ENCODE measurements at places on chromosomes 7 and 10.

DNA sequence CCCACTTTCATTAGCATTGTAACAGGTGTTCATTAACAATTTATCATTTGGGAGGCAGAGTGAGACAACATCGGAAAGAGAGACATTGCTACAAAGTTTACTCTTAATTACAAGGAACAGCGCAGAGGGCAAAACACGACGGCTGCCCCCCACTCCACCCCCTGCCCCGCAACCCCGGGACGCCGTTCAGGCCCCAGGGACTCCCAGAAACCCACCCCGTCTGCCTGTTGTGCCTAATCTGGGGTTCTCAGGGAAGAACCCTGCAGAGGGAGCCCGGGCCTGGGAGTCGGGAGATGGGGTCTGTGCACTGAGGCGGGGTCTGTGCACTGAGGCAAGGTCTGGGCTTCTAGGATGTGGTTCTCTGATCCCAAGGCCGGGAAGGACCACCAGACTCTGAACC is 25.2 kb downstream of the UNCX start:
- DNase-seq, result no peak

GRCh38 chr7:17030559-17030958 is 148.8 kb upstream of the AGR3 start:
- DNase-seq, result no peak

GRCh38 chr10:69892406-69892805 is 90.7 kb downstream of the COL13A1 start:
- DNase-seq, result no peak

DNA sequence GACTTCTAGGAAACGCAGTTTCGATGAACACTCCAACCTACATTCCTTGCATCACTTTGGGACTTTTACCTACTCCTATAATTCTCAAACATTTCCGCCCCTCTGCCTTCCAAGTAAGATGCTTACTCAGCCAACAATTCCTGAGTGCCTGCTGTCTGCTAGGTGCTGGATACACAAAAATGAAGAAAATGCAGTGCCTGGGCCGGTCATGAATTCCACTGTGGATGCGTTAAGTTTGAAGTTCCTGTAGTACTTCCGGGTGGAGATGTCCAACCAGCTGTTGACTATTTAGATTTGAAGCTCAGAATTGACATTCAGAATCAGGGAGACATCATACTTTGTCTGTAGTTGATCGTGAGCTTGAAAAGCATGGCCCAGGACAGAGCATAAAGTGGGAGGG is 89.2 kb downstream of the LYZL1 start:
- no peak for DNase-seq

GRCh38 chr7:129530795-129531391 is 28.6 kb downstream of the SMKR1 start:
- DNase-seq, result peak; percentile 91

DNA sequence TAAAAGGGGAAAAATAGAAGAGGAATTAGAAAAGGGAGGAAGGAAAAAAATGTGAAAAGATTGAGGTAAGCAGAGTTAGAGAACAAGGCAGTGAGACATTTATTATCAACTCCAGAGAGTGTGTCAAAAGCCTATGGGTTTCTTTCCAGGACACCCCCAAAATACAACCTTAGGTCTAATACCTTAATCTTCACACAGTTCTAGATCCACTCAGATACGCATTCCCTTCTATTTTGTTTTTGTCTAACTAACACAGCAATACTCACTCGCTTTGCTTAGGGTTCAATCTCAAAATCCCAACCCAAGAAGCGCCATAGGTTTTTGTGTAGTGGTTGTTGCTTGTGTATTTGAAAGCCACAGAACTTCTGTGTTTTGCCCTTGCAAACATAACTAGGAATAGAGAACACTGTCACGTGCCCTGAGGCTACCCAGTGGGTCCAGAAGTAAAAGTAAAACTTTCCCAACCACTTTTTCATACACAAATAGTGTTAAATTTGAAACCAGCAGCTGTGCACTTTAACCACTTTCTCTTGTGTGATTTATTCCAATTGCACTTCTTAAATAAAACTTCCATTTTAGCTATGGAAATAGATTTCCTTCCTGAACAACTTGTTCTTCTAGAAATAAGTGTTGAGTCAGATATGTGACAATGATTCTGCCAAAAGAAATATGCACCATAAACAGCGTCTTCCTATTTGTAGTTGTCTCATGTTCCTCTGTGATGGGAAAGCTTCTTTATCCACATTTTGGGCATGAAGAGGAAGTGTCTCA is 414.7 kb upstream of the GHITM start:
- DNase-seq, result no peak

GRCh38 chr10:94370501-94370900 is 7.8 kb upstream of the NOC3L start:
- no peak for DNase-seq

- DNase-seq, result no peak
Measured at GRCh38 chr7:2022021-2022409, 210.7 kb downstream of the MAD1L1 start.

DNA sequence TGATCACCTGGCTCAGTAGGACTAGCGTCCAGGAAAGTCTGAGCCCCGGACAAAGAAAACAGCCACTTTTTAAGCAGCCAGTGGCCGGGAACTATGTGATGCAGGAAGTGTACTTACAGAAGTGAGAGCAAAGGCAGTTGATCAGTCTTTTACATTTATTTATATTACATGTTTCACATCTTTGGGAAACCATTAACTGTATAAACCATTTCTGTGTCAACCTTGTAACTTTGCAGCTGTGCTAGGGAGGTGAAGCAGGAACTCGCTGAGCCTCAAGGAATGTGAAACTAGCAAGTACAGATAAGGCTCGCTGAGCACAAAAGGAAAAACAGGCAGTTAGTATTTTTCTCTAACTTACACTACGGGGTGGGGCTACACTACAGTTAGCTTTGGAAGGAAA is 39.9 kb upstream of the HECW1 start:
- DNase-seq, result no peak

- DNase-seq, result no peak
Measured at GRCh38 chr10:6140965-6141295, 52.1 kb downstream of the RBM17 start.

DNA sequence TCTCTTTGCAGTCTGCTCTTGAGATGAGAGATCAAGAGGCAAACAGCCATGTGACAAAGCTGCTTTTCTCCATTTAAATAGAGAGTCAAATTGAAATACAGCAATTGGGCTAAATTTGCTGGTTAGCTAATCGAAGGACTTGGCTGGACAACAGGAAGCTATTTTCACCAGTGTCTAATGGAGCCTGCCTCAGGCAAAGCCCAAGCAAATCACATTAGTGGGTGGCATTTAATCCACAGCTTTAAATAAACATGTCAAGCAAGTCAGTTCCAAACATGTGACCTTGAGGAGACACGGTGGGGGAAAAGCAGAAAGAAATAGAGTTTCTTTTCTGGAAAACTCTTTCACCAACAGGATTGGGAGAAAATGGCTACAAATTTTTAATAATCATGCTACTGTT is 180.5 kb upstream of the AOAH start:
- DNase-seq, result no peak

DNA sequence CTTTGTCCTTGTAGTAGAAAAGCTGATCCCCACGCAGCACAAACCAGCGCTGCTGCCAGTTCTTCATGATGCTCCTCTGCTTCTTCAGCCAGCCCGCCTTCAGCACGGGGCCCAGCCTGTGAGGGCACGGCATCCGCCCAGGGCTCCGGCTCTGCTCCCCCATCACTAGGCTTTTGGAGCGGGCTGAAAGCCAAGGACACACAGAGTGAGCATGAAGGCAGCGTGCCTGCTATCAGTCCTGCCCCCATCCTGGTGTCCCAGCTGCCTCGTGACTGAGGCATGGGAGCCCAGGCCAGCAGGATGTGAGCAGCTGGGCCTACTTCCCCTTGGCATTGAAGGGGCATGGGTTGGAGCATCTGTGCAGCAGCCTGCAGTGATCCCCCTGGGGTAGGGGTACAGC is 21.9 kb downstream of the ARHGAP22 start:
- no peak for DNase-seq

GRCh38 chr7:148121401-148121800 is 469.2 kb upstream of the C7orf33 start:
- DNase-seq, result no peak

- no peak for DNase-seq
Measured at GRCh38 chr10:30902621-30903396, 128.9 kb downstream of the ZNF438 start.

GRCh38 chr7:1359681-1360485 is 99.4 kb downstream of the MICALL2 start:
- DNase-seq, result no peak

DNA sequence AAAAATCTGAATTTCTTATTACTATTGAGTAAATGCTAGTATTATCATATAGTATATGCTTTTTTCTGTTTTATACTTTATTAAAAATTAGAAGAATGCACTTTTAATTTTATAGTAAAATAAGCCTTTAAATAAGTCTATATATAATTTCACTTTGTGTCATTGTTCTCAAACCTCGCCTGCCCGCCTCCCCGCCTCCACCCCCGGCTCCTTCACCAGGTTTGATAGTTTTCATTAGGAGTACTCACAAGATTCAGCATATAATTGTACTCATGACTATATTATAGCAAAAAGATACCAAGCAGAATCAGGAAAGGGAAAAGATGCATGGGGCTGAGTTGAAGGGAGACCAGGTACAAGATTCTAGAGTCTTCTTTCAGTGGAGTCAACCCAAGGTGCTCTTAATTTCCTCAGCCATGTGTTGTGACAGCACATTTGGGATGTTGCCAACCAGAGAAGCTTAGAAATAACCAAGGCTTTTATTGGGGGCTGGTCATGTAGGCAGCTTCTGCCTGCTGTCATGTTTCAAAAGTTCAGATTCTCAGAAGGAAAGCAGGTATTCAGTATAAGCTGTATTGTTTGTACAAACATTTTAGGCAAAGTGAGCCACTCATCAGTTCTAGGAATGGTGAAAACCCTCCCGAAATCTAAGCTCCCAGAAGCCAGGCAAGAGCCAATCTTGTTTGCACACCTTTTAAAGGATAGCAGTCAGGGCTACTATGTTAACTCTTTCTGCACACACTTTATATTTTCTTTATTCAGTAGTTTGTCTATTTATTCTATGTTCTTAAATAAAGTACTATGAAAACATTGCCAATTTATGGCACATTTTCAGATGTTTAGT is 12.3 kb downstream of the NHLRC2 start:
- no peak for DNase-seq

- no peak for DNase-seq
Measured at GRCh38 chr10:30432622-30433305, 1.2 kb upstream of the MAP3K8 start.

- no peak for DNase-seq
Measured at GRCh38 chr10:71031026-71031425, 142.7 kb upstream of the PCBD1 start.

GRCh38 chr7:127578036-127578684 is 7.2 kb downstream of the GCC1 start:
- DNase-seq, result peak; percentile 81

DNA sequence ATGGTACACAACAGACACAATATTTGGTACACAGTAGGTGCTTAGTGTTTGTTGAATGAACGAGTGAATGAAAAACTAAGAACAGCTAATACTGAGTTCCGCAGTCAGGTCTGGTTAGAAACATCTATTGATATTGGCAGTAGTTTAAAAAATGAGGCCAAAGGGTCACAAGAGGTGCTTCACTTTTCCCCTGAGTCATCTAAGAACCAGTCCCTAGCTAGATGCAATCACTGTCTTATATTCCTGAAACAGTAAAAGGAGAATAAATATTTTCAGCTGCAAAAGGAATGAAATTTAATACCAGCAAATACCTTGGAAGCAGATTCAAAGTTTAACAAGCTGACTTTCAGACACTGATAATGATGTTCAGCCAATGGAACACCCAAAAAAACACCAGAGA is 54.5 kb downstream of the SCRN1 start:
- DNase-seq, result peak; percentile 42

DNA sequence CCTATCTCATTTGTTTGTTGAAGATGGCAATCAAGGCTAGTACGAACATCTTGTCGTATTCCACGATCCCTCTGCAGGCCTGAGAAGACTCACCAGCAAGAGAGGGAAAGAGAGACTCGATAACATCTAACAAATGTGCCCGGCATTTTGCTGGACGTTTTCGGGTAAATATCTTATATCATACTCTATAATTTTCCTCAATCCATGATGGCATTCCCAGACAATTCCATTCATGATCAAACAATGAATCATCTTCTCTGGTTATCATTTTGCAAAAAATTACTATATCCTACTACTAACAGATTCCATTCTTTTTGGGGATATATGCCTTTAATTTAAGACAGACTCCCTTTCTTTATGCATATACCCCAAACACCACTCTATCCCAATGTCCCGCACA is 118.1 kb downstream of the TYW1B start:
- no peak for DNase-seq

- DNase-seq, result no peak
Measured at GRCh38 chr10:56599201-56599600, 238.1 kb upstream of the ZWINT start.

DNA sequence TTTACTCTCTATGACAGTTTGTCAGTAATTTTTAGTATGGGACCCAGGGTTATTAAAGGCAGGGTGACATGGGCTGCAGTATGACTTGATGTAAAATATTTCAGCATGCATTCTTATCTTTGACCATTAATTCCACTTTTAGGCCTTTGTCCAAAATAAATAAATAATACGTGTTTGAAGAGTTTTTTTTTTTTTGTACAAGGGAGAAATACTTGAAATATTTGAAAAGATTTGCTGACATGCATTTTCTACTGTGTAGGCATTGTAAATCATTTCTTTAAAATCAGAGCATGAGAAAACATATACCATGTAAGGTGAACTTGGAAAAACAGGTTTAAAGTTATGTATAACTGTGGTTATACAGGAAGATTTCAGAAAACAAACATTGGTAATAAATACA is 23.5 kb downstream of the NRG3 start:
- no peak for DNase-seq

DNA sequence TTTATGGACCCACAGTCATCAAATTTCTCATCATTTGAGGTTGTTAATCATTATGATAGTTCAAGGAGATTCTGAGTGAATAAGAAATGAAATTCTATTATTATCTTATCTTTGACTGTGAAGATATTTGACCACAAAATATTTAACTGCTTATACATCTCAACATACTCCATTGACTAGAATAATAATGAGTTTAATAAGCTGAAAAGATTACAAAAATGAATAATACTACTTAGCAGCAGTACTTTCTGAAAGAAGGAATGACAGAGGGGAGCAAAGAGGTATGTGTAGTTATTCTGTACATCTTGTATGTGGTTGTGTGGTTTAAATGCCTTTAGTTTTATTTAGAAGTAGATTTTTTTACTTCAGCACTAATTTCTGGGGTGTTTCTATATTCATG is 214.2 kb downstream of the PRKG1 start:
- DNase-seq, result no peak

DNA sequence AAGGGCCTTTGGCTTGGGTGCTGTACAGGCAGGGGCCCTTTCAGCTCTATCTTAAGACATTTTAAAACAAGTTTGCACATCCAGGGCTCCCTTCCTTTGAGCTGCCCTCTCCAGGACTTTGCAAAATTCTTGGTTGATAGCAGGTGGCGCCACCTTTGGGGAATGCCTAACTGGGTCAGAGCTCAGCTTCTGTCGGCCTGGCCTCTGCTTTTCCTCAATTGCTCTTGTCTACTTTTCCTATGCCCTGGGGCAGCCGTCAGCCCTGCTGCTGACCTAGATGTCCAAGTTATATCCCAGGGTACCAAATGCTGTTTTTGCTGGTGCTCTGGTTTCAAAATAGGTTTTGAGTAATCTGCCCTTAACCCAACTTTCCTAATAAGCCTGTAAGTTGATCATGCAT is 65.8 kb downstream of the APBB1IP start:
- no peak for DNase-seq

All from fibroblast of mammary gland (primary cell).